ENCODE measurements at places on chromosomes 16 and 17.

DNA sequence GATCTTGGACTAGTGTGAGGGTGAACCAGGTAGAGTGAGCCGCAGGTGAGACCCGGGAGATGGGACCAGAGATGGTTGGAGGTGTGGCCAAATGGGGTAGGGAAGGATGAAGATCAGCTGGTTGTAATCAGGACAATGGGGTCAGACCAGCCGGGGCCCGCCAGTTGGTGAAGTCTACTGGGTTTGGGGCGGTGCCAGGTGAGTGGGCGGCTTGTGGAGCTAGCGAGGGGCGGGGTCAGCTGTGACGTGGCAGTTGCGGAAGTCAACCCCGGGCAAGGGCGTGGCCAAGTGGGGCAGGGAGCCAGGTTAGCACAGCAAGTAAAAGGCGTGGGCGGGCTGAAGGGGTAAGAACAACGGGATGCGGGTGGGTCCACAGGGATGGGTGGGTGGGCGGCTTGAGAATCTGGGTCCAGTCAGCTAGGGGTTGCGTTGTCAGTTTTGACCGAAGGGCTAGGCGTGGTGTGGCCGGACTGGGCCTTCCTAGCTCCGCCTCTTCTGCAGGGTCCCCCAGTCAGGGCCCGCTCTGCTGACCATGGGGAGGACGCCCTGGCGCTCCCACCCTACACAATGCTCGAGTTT, 25.5 kb upstream of the ALKBH5 start:
- peak; percentile 93 for DNase-seq

DNA sequence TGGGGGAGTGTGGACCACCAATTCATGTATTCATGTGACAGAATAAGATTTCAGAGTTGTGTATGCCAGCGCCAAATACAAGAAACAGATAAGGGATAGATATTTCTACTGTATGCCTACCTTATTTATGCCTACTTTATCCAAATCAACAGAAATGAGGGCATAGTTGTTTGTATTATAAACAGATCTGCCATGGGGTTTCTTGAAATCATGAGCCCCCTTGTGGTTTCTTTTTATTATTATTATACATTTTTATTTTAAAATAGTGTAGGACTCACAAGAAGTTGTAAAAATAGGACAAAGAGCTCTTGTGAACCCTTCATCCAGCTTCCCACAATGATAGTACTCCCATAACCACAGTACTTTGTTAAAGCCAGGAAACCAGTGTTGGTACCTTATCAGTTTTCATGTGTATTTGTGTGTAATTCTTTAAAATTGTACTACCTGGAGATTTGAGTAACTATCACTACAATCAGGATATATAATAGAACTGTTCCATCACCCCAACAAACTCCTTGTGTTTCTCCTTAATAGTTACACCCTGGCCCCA, 229.4 kb downstream of the CCDC182 start:
- no peak for DNase-seq

DNA sequence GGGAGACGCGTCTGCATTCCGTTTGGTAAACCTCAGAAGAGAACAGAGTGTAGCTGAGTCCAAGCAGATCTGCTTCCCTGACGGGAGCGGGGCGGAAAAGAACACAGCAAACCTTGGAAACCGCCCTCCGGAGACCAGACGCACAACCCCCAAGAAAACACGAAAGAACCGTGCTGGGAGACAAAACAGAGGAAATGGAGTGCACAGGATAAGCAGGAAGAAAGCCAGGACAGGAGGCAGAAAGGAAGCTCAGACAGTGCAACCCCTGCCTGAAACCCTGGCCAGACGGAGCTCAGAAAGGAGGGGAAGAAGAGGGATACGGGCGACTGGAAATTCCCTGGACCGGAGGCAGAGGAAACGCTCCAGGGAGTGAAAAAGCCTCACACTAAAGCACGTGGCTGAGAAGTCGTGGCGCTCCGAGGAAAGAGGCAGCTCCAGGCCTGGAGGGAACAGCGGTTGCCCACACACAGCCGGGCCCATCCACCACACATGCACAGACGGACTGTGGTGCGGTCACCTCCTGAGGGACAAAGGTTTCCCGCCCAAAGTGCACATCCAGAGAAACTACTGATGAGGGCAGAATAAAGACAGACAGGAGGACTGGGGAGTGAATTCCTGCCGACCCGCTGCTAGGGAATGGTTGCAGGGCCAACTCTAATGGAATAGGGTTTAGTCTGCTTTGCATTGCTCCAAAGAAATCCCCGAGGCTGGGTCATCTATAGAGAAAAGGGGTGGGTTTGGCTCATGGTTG, 10.2 kb downstream of the DPEP1 start:
- no peak for DNase-seq

DNA sequence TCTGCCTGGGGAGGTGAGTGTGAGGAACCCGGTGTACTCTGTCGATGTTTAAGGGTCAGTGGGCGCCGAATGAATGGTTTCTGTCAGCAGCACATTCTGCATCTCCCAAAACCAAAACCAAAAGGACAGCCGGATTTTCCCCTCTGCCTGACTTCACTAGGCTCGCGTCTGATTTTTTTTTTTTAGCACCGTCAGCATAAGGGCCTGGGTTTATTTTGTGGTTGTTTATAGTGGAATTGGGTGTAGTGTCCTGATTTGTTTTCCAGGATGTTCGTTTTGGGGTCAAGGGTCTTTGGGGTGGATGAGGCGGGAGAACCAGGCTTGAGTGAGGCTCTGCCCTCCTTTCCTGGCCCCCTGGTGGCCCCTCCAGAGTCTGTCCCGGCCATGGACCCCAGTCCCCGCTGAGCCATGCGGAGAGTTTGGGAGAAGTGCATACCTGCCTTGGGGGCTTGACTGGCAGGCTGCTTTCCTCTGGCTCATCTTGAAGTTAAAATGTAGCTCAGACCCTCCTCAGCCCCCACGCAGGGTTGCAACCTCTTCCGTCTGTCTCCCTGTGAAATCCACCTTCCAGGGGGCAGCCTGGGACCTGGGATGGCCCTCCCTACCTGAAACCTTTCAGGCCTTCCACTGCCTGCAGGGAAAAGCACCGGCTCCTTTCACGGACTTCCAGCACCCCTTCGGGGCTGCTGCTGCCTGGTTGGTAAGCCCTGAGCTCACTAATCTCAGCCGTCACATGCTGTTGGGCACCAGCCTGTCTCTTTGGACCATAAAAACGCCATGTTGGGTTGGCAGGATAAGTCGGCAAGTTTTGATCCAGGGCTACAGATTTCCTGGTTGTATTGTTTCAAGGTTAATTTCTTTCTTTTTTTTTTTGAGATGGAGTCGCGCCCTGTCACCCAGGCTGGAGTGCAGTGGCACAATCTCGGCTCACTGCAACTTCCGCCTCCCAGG, 60.2 kb downstream of the JPH3 start:
- no peak for DNase-seq

GRCh38 chr17:49038544-49038943, 41.4 kb downstream of the IGF2BP1 start:
- no peak for DNase-seq

- DNase-seq = no peak
Observed at GRCh38 chr16:59455497-59455896, 721.4 kb upstream of the GOT2 start.

DNA sequence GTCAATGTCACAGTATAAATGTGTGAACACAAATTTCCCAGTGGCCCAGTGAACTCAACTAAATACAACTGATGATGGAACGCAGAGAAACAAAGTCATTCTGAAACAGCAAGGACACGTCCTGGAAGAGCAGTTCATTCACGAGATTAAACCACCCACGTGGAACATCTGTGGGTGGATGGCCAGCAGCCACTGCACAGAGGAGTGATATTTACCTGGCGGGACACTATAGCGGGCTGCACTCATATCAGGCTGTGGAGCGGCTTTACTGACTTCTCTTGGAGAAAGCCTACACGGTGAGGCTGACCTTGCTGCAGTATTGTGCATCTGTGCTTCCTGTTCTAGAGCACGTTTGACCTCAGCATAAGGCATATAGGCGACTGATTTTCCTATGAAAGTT, 87.3 kb downstream of the TTC19 start:
- no peak for DNase-seq

DNA sequence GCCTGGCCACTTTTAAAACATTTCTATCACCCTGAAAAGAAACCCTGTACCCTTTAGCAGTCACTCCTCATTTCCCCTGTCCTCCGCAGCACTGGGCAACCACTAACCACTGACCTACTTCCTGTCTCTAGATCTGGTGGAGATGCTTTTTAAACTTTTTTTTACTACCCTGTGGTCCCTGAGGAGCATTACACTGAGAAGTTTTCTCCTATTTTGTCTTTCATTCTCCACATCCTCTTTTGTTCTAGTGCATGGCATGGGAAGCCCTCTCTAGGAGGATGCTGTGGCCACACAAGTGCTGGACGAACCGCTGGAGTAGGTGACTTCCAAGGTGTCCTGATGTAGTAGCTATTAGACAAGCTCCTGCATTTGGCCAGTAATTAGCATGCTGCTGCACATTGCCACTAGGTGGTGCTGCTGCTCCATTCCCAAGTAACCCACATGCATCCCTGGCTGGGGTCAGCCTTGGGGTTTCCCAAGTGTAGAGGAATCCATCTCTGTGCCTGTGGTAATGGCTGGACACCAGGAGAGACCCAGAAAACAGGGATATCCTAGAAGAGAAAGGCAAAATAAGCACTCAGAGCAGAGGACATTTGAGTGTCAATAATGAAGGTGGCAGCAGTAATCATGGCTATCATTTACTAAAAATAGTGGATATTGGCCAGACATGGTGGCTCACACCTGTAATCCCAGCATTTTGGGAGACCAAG, 143.8 kb upstream of the CRHR1 start:
- DNase-seq = peak; percentile 83

DNA sequence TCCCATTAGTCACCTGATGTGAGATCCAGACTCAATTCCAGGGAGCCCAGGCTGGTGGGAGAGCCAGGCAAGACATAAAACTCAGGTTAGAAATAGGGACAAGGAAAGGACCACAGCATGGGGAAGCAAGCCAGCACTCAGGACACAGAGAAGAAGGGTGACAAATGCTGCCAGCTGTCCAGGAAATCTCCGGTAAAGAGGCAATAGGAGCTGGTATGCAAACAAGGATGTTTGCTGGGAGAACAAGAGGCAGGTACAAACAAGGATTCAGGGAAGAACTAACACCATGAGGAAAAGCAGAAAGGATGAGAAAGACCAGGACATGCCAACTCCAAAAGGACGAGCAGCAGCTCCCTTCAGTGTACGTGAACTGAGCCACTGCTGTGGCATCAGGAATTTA, 10.2 kb upstream of the TXNDC11 start:
- no peak for DNase-seq

GRCh38 chr17:80171681-80172080, 1.9 kb downstream of the CARD14 start:
- DNase-seq = no peak

GRCh38 chr17:7176841-7177190, 2.4 kb downstream of the ASGR1 start:
- no peak for DNase-seq

GRCh38 chr16:58481226-58481869, 18.6 kb upstream of the NDRG4 start:
- DNase-seq = no peak

DNA sequence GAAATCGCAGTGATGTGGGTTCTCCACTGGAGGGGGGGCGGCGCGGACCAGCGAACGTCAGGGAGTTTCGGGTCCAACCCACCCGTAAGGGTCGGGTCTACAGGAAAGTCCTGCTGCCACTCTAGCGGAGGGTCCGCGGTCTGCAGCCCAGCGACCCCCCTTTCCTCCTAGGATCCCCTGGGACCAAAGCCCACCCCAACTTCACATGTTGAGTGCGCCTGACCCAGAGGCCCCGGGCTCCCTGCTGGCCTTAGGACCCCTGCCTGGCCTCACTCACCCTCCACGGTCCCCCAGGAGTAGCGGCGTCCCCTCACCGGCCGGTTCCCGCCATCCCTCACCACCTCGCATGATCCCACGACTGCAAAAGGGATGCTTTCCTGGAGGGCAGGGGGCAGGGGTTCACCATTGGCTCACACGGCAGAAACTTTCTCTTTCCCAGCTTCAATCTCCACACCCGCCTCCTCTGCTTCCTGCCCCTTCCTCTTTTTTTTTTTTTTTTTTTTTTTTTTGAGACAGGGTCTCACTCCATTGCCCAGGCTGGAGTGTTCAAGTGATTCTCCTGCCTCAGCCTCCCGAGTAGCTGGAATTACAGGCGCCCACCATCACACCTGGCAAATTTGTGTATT, 3.1 kb downstream of the SEPTIN1 start:
- no peak for DNase-seq

DNA sequence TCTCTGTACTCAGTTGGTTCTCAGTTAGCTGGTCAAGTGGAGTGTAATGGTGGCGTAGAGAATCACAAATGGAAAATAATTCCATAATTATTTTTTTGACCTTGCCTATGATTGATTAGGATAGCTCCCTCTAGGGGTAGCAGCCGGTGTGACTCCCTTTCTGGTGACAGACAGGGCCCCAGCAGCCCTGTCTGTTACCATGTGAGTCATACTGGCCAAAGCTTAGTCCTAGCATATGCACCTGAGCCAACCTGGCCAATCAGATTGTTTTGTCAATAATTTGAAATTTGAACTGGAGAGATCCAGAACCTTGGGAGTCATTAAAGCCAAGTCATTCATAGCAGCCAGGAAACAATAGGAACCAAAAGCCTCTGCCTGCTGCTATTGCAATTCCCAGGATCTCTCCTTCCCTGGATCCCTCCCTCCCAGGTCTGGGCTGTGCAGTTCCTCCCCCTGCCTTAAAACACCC, 5.6 kb downstream of the PNPO start:
- peak; percentile 89 for DNase-seq

GRCh38 chr17:59420901-59421300, 89.4 kb downstream of the YPEL2 start:
- DNase-seq = no peak

GRCh38 chr17:10125531-10126275, 72.7 kb downstream of the GAS7 start:
- DNase-seq = no peak

GRCh38 chr16:68235108-68235886, 630 bp downstream of the ESRP2 start:
- no peak for DNase-seq

DNA sequence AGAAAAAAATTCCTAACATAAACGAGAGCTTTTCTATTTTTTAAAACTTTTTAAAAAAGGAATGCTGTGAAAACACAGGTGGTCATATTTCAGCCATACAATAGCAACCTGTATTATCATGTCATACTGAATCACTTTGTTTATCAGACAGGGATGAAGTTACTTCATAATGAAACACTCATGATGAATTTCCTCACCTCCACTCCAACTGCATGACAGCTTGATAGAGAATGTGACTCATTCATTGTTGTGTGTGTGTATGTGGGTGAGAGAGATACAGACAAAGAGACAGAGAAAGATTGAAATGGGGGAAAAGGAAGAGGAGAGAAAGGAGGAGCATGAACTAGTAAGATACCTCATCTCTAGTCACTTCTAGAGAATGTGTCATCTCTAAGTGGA, 109.0 kb downstream of the SYCE1L start:
- no peak for DNase-seq

DNA sequence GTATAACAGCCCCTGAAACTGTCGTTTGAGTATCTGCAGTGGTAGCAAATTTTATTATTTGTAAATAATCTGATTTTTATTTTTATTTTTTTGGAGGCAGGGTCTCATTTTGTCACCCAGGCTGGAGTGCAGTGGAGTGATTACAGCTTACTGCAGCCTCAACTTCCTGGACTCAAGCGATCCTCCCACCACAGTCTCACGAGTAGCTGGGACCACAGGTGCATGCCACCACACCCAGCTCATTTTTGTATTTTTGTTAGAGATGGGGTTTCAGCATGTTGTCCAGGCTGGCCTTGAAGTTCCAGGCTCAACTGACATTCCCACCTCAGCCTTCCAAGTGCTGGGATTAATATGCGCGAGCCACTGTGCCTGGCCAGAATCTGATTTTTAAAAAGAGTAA, 2.8 kb downstream of the NDEL1 start:
- DNase-seq = no peak

- DNase-seq = no peak
Observed at GRCh38 chr16:85871756-85872155, 27.2 kb upstream of the IRF8 start.

Data from GM12865 (cell line).